ENCODE measurements at places on chromosomes 11 and 22. TPM values are rescaled to one million over a fixed set of nuclear protein-coding genes. Genes with fewer than 3 reads are reported as not detected.

The INSC gene
- total RNA-seq, result 0.72 TPM

DNA sequence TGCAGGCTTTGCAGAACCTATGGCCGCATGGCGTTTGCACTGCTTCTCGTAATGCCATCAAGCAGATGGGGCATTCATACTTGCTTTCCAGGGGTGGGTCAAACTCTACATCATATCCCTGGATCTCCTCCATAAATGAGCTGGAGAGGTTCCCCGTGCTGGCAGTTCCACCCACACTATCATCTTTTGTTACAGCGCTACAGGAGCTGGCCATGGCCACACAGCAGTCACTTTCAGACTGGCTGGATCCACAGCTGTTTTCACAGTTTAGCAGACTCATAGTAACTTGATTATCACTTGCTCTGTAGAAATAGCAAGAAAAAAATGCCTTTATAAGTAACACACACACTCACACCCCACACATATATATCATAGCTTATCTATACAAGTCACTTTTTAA lies 8.8 kb downstream of the TRAF6 start:
- no peak overlapping the region for H3K4me3 ChIP-seq
- no peak for DNase-seq
- peaks cover 23% of the 10 kb centered on the region for H3K36me3 ChIP-seq
- H3K4me1 ChIP-seq, result peaks cover 59% of the 10 kb centered on the region
- peak overlapping the region; percentile 78 for H3K27ac ChIP-seq
- no peaks in the 10 kb centered on the region for H3K27me3 ChIP-seq

DNA sequence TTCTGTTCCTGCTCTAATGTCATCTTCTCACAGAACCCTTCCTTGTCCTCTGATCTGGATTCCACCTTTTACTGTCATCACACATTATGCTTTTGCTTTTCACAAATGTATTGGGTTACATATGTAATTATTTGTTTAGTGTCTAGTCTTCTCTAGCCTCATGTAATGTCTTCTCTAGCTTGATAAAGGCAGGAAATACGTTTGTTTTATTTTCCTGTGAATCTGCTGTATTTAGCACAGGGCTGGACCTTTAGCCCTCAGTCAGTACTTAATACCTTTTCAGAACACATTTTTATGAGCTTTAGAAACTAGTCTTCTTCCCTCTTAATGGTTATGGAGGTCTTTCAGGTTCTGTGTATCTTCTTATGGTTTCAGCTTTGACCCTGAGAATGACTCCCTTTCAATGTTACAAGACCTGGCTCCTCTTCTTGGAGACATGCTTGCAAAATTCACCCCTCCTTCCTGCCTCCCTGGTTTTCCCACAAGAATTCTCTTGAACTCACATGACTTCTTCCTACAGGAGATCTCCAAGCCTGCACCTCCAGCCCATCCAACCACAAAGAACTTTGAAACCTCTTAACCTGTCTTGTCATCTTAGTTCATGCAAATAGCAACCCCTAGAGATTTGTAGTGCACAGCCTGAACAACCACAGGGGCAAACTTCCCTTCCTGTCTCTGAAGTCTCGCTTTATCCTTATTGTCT lies 132.7 kb upstream of the DDI1 start:
- H3K4me3 ChIP-seq, result no peak overlapping the region
- H3K27ac ChIP-seq, result no peak overlapping the region
- no peak for DNase-seq
- no peaks in the 10 kb centered on the region for H3K27me3 ChIP-seq
- H3K36me3 ChIP-seq, result no peaks in the 10 kb centered on the region
- no peaks in the 10 kb centered on the region for H3K4me1 ChIP-seq

The TYR gene
- not detected for total RNA-seq

The RDX gene
- total RNA-seq, result 139 TPM

DNA sequence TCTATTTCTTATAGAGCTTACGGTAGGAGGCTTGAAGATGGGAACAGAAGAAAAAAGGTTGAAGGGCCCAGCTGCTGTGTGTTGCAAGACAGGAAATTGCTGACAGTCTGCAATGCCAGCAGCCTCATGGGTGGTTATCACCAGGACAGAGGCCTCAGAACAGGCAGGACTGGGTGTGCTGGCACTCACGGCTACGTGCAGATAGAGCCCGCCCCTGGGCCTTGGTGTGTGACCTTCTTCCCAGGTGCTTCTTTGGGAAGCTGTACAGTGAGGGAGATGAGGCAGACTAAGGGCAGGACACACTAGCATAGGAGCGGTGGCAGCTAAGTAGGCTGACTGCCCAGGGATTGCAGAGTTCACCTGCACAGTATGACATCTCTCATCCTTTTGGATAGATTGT lies 12.6 kb downstream of the PRAME start:
- no peak for DNase-seq
- no peak overlapping the region for H3K27ac ChIP-seq
- H3K4me1 ChIP-seq, result no peaks in the 10 kb centered on the region
- H3K36me3 ChIP-seq, result no peaks in the 10 kb centered on the region
- no peak overlapping the region for H3K4me3 ChIP-seq
- peaks cover 4% of the 10 kb centered on the region for H3K27me3 ChIP-seq

DNA sequence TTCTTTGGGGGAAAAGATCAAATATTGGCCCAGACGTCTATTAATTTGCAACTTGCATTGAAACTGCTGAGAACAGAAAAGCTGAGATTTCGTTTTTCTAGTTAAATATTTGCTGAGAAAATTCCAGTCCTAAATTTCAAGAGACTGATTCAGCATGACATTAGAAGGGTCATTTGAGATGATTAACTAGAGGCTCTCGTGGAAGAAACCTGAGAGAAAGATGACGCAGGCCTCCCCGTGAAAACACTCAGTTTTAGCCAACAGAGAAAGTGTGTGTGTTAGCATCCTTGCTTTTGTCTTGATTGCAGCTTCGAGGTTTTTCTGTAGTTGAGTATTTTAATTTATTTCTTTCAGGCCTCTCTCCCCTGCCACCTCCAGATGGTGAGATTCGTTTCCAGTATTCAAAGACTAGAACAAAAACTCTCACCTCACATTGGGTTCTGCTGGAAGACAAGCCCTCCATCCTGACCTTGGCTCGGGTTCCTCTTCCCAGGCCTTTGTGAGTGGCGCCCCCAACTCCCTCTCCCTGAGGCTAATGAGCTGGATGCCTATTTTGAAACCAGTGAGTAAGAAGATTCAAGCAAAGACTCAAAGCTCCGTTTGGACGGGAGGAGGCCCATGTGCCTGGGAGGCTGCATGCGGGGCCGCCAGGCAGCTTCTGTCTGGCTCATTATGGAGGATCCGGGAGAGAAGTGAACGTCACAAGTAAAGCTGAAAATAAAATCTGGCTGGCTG lies 52.4 kb downstream of the CELSR1 start:
- no peaks in the 10 kb centered on the region for H3K36me3 ChIP-seq
- H3K4me3 ChIP-seq, result no peak overlapping the region
- no peak for DNase-seq
- H3K27ac ChIP-seq, result no peak overlapping the region
- H3K4me1 ChIP-seq, result peaks cover 8% of the 10 kb centered on the region
- no peaks in the 10 kb centered on the region for H3K27me3 ChIP-seq

DNA sequence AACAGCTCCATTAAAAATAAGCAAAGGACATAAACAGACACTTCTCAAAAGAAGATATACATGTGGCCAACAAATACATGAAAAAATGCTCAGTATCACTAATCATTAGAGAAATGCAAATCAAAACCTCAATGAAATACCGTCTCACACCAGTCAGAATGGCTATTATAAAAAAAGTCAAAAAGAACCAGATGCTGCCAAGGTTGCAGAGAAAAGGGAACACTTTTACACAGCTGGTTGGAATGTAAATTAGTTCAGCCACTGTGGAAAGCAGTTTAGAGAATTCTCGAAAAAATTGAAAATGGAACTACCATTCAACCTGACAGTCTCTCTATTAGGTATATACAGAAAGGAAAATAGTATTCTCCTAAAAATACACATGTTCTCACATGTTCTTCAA lies 102.4 kb upstream of the FIBIN start:
- H3K36me3 ChIP-seq, result no peaks in the 10 kb centered on the region
- no peaks in the 10 kb centered on the region for H3K4me1 ChIP-seq
- H3K27ac ChIP-seq, result no peak overlapping the region
- DNase-seq, result no peak
- H3K4me3 ChIP-seq, result no peak overlapping the region

DNA sequence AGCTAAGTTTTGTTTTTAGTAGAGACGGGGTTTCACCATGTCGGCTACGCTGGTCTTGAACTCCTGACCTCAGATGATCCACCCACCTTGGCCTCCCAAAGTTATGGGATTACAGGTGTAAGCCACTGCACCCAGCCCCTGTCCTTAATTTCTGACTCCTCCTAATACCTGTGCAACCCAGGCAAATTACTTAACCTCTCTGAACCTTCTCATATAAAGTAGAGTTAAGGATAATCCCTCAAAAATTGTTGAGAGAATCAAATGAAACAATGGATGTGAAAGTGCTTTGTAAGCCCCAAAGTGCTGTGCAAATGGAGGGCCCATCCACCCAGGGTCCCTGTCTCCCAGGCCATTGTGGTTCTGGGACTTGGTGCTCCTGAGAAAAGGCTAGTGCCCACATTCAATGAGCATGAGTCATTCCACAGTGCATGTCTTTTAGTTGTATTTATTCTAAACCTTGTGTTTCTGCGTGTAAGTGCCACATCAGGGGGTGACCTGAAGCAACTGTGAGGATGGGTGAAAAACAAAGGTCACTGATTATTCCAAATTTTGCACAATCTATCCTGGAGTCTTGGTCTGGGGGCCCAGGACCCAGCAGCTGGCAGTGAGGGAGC lies 61.4 kb upstream of the PTPRJ start:
- no peaks in the 10 kb centered on the region for H3K27me3 ChIP-seq
- no peak overlapping the region for H3K27ac ChIP-seq
- no peak overlapping the region for H3K4me3 ChIP-seq
- peaks cover 25% of the 10 kb centered on the region for H3K4me1 ChIP-seq
- no peaks in the 10 kb centered on the region for H3K36me3 ChIP-seq
- DNase-seq, result no peak

GRCh38 chr11:24754406-24754805 lies 257.6 kb downstream of the LUZP2 start:
- H3K4me3 ChIP-seq, result no peak overlapping the region
- no peaks in the 10 kb centered on the region for H3K27me3 ChIP-seq
- DNase-seq, result no peak
- no peak overlapping the region for H3K27ac ChIP-seq
- H3K4me1 ChIP-seq, result no peaks in the 10 kb centered on the region

DNA sequence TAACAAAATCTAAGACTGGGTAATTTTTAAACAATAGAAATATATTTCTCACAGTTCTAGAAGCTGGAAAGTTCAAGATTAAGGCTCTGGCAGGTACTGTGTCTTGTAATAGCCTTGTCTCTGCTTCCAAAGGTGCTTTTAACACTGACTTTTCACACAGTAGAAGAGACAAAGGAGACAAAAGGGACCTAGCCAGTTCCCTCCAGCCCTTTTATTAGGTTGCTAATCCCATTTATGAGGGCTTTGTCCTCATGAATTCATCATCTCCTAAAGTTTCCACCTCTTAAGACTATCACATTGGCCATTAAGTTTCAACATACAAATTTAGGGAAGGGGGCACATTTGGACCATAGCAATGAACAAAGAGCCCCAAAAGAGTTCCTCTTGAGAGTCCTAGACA lies 40.7 kb downstream of the FAM181B start:
- H3K4me3 ChIP-seq, result no peak overlapping the region
- H3K4me1 ChIP-seq, result no peaks in the 10 kb centered on the region
- H3K27ac ChIP-seq, result no peak overlapping the region
- no peak for DNase-seq

GRCh38 chr11:19474954-19475721 lies 234.4 kb upstream of the E2F8 start:
- peaks cover 5% of the 10 kb centered on the region for H3K4me1 ChIP-seq
- H3K4me3 ChIP-seq, result no peak overlapping the region
- H3K27me3 ChIP-seq, result no peaks in the 10 kb centered on the region
- H3K36me3 ChIP-seq, result no peaks in the 10 kb centered on the region

The GUCY1A2 gene
- 9.7 TPM for total RNA-seq

The TSPAN18 gene
- total RNA-seq, result 121 TPM

GRCh38 chr22:27844256-27844655 lies 42.7 kb upstream of the MN1 start:
- H3K4me3 ChIP-seq, result no peak overlapping the region
- H3K27ac ChIP-seq, result no peak overlapping the region
- no peaks in the 10 kb centered on the region for H3K27me3 ChIP-seq
- no peaks in the 10 kb centered on the region for H3K36me3 ChIP-seq
- H3K4me1 ChIP-seq, result peaks cover 13% of the 10 kb centered on the region
- no peak for DNase-seq

The CLMP gene
- 2.2 TPM for total RNA-seq

The MMP12 gene
- not detected for total RNA-seq

The PANX3 gene
- total RNA-seq, result not detected

DNA sequence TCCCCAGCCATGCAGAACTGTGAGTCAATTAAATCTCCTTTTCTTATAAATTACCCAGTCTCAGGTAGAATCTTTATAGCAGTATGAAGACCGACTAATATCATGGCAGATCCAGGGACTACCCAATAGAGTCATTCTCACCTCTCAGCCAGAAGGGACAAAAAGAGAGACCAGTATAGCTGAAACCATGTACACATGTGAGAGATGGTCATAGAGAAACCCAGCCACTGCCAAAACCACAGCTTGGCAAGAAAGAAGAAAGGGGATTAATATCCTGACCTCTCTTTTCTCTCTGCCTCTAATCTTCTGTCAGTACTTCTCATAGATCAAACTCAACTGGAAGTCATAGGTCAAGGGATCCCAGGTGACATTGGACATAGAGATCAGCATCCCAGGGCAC lies 109.8 kb downstream of the CCDC34 start:
- H3K4me3 ChIP-seq, result no peak overlapping the region
- H3K36me3 ChIP-seq, result no peaks in the 10 kb centered on the region
- no peak for DNase-seq
- no peak overlapping the region for H3K27ac ChIP-seq
- H3K27me3 ChIP-seq, result no peaks in the 10 kb centered on the region

The FAM181B gene
- total RNA-seq, result 0.15 TPM

- no peak overlapping the region for H3K4me3 ChIP-seq
- H3K27me3 ChIP-seq, result no peaks in the 10 kb centered on the region
- no peak for DNase-seq
Measured at GRCh38 chr11:128678024-128678423, 15.8 kb upstream of the FLI1 start.

- no peak overlapping the region for H3K4me3 ChIP-seq
- H3K4me1 ChIP-seq, result peaks cover 6% of the 10 kb centered on the region
- no peaks in the 10 kb centered on the region for H3K27me3 ChIP-seq
- H3K27ac ChIP-seq, result no peak overlapping the region
- no peak for DNase-seq
Measured at GRCh38 chr11:14119357-14119756, 156.8 kb downstream of the SPON1 start.

The TMA7B gene
- total RNA-seq, result not detected

GRCh38 chr11:116600930-116601329 lies 171.9 kb downstream of the BUD13 start:
- no peak for DNase-seq
- H3K27ac ChIP-seq, result no peak overlapping the region
- peaks cover 8% of the 10 kb centered on the region for H3K27me3 ChIP-seq
- H3K4me1 ChIP-seq, result peaks cover 10% of the 10 kb centered on the region

The NAALADL1 gene
- 6.8 TPM for total RNA-seq

- H3K4me3 ChIP-seq, result no peak overlapping the region
- no peaks in the 10 kb centered on the region for H3K36me3 ChIP-seq
- no peaks in the 10 kb centered on the region for H3K27me3 ChIP-seq
- H3K27ac ChIP-seq, result peak overlapping the region; percentile 77
- peaks cover 68% of the 10 kb centered on the region for H3K4me1 ChIP-seq
- DNase-seq, result peak; percentile 31
Measured at GRCh38 chr11:68331338-68331947, 19.1 kb downstream of the LRP5 start.

The OR8D1 gene
- not detected for total RNA-seq

- H3K27me3 ChIP-seq, result no peaks in the 10 kb centered on the region
- H3K36me3 ChIP-seq, result no peaks in the 10 kb centered on the region
- DNase-seq, result peak; percentile 29
- peak overlapping the region; percentile 79 for H3K27ac ChIP-seq
Measured at GRCh38 chr11:29780756-29781155, 236.1 kb downstream of the KCNA4 start.

All from heart right ventricle (tissue), 16 donors.